Inflammatory macrophage (primary cell): ENCODE measurements at places on chromosomes 3 and 15.

DNA sequence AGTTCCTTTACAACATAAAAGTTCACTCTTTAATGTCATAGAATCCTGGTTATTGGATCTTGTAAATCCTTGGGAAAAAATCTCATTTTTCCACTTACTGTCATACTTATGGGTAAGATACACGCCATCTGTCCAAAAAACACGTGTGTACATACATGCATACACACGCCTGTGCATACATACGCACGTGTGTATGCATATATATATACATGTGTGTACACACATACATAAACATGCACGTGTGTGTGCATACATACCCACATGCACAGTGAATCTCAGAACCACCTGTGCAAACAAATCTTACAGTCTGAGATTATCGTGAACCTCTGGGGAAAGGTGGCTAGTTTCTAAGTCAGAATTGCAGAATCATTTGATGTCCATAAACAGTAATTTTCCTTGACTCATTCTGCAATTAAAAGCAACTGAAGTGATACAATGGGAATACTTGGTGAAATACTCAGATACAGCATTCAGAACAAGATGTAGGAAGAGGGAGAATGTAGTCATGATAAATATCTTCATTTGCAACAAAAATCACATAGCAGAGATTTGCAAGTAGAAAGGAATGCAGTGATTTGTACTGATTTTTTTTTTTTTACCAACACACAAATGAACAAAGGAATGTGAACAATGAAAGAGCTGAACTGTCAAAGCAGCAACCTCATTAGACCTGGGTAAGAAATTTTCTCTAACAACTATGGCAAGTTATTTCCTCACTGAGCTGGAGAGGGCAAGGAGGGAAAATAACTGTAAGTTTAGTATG, 160.6 kb upstream of the POU1F1 start:
- DNase-seq = no peak

- DNase-seq = no peak
Measured at GRCh38 chr3:57224856-57225255, 2.7 kb upstream of the APPL1 start.

DNA sequence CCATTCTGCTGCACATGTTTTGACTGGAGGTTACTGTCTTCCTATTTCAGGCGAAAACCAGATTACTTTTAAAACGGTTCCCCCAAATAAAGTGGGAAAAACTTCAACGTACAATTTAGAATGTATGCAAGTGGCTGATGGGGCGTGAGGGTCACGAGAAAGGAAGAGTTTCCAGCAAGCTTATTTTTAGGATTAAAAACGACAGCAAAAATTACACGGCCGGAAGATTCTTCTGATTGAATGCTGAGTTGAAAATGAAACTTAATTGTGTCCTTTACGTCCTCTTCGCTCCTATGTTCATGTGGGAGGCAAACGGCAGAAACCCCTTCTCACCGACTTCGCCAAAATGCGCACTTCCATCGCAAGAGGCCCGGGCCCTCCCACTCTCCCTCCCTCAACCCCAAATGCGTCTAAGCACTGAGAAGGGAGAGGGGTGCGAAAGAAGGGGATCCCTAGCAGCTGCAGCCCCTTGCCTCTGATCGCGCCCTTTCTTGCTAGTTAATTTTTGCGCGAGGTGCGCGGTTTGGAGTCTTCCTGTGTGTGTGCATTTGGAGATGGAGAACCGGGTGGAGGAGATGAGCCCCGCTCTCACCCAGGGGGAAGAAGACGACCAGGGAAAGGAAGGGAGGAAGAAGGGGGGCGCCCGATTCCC, 656 bp downstream of the CD47 start:
- DNase-seq = peak; percentile 51

GRCh38 chr3:142902356-142902755, 13.5 kb upstream of the PCOLCE2 start:
- DNase-seq = no peak

DNA sequence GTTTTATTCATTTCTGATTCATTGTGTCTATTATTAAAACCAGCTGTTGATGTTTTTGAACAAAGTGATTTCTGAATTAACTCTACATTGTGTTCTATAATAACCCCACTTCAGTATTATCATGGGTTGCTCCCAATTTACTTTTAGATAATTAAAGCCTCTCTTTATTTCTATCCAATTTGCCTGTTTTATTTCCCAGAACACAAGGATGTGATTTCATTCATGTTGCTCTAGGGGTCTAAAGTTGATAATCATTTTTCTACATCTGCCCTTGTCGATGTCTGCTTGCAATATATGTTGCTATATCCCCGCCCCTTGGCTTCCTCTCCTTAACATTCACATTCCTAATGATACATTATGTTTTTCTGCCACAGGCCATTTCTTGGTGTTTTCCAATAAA, 747.3 kb downstream of the CADM2 start:
- no peak for DNase-seq

DNA sequence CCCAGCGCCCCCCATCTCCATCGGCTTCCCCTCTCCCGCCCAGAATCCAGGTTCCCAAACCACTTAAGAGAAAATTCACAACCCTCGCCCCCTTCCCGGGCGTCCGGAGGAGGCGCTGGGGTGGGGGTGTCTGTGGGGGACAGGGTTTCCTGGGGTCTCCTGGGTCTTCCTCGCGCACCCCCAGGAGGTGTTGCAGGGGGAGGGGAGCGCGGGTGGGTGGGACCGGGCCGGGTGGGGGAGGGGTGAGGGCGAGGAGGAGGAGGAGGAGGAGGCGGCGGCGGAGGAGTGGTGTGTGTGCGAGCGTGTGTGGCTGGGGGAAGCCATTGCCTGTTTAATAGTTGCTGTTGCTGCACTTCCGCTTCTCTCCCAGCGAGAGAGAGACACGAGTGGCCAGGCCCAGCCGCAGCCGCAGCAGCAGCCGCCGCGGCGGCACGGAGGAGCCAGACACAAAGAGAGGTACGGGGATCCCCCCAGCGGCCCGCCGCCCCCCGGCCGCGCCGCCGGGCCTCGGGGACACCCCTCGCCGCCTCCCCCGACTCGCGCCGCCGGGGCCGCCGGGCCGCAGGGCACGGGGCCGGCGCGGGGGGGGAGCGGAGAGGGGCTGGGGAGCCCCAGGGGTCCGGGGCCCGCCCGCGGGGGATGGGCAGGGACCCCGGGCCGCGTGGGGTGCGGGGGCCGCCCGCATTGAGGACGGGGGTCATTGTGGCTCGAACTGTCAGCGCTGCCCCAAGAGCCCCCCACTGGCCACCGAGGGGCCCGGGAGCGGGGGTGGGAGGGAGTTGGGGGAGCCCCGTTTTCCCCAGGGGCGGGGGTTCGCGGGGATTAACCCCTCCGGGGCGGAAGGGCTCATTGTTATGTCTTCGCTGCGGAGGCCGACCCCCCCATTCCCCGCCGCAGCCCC, at the start of gene UBE2E1:
Gene UBE2E1 (plus strand): TSS at position 323 of the 901 bp plus-strand sequence. CDS start 1,315 bp downstream, outside the sequence.
- peak; percentile 73 for DNase-seq

DNA sequence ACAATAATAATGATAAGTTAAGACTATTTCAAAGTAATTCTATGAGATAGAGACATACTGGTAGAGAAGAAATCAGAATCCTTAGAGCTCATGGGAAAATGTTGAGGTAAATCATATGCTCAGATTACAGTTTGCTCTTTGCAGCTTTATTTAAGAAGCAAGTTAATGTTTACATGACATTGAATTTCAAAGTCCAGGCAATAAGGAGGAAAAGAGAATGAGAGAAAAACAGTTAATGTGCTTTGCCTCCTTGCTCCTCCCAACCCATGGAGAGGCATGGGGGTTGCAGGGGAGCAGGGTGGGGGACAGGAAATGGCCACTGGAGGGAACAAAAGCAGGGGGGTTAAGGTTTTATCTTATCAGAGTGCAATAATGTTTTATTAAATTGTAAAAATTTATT, 42.2 kb upstream of the ZBTB38 start:
- no peak for DNase-seq

DNA sequence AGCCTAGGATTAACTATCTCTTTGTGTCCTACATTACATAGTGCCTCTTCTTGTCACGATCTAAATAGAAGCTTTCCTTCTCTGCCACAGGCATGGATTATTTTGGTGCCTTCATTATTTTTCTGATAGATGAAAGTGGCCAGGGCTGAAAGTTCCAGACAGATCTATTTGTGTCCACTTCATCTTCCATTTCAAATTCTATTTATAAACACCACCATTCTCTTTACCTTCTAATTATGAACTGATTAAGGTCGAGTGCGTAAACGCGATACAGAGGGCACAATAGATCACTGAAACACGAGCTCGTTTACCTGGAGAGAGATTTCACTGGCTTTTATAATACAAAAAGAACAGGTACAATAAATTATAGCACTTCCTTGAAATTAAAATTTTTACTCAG, 105.0 kb downstream of the EDEM1 start:
- DNase-seq = no peak

DNA sequence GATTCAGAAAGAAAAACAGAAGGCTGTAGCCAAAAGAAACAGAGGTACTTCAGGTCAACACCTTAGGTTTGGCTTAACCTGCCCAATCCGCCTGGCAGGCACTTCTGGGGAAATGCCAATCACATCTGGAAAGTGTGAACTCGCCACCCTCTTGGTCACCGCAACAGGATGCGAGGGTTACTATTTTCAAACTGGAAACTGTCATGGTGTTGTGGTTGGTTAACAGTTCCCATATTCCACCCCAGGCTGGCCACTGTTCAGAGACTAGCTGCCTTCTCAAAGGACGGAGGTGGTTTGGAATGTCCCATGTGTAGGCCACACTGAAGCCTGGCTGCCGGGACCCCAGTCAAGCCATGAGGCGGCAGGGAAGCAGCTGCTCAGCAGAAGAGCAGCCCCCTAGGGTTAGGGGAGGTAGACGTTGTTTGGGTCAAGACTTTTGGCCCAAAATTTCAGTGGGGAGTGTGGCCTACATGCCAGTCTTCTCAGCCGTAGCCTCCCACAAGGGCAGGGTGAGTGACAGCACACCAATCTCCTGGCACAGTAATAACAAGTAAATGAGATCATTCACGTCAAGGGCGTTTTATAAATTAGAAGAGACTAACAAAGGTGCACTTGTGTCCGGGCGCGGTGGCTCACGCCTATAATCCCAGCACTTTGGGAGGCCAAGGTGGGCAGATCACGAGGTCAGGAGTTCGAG, 54.6 kb downstream of the UMPS start:
- DNase-seq = peak; percentile 25

DNA sequence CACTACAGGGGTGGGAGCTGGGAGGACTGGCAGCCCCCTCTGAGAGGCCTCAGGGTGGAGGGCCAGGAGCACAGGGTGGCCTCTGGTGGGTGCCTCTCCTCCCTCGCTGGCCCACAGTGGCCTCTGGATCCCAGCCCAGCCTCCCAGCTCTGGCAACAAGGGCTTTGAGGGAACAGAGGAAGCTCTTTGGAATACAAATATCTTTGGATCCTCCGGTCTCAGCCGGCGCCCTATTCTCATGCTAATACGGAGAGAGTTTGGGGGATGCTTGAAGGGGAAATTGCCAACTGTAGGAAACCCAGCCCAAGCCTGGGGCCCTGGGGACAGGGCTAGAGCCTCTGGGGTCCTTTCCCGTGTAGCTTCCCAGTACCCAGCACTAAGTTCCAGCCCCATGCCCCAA, 33.4 kb upstream of the INSYN1 start:
- DNase-seq = no peak

GRCh38 chr15:90959894-90960293, 5.2 kb downstream of the RCCD1 start:
- no peak for DNase-seq

DNA sequence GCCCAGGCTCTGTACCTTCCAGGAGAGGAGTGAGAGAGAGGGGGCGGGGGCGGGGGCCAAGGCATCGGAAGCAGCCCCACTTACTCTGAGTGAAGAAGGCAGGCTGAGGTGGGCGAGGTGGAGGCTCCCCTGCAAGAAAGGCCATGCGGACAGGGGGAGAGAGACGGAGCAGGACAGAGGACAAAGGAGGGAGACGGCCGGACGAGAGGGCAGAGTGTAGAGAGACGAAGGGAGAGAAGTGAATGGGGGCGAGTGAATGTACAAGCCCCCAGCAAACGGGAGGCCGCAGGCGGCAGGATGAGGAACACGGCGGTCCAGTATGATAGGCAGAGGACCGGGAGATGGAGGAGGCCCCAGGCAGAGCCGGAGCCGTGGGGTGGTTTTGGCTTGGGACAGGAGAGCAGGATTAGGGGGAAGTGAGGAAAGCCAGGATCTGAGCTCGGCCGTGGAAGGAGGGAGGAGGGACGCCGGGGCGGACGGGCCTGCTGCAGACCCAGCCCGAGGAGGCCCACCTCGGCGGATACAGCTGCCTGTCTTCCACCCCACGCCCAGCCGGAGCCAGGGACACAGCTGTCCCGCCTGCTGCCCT, 38.8 kb downstream of the TNK2 start:
- DNase-seq = no peak

- DNase-seq = no peak
Measured at GRCh38 chr3:43497422-43497821, 124.4 kb downstream of the ANO10 start.

GRCh38 chr3:173529062-173529711, 131.6 kb downstream of the NLGN1 start:
- no peak for DNase-seq

GRCh38 chr3:148073721-148074456, 623.8 kb upstream of the AGTR1 start:
- no peak for DNase-seq

GRCh38 chr15:64521726-64522164, 61.4 kb downstream of the ZNF609 start:
- DNase-seq = peak; percentile 50

DNA sequence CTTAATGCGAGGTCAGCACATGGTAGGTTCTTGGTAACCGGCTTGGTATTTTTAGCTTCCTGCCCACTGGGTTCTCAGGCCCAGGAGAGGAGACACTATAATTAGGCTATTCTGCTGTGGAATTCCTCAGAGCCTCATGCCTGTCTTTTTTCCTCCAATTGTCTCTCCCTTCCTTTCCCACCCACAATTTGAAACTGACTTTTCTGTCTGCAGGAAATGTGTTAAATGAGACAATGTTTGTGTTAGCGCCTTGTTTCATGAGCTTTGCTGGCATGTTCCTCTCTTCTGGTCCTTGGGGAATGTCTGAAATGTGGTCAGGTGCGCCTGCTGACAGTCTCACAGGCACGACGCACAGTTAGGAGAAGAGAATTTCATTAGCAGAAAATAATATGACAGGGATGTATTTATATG, 223.6 kb upstream of the CTNNB1 start:
- no peak for DNase-seq

- DNase-seq = peak; percentile 81
Measured at GRCh38 chr3:5019411-5020241, 40.4 kb downstream of the BHLHE40 start.

GRCh38 chr15:87781959-87782625, 474.4 kb downstream of the NTRK3 start:
- DNase-seq = no peak

DNA sequence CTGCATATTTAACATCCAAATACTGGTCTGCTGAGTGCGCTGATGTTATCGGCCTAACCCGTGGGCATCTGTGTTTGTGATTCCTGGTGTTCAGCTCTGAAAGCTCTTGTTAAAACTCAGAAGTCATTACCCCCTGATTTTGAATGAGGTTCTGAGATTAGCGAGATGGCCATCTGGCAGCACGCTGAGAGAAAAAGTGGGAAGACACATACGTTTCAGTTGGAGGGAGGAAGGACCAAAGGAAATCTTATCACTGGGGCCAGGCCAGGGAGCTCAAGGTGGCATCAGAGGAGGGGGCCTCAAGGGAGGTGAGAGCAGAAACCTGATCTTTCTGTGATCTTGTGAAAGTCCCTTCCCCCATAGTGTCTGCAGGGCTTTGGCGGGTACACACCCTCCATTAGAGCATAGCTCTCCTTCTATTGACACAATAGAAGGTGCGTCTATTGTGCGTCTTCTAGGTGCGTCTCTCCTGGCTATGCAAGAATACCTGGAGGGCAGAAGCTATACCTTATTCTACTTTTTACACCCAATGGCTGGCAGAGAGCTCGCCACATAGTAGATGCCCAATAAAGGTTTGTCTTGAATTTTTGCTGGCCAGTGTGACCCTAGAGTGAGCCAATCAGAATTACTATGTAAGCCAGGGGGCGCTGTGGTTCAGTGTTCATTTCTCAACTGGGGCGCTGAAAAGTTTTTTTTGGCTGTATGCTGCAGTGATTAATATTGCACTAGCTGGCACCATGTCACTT, 182.4 kb downstream of the SHQ1 start:
- DNase-seq = peak; percentile 40
